ENCODE measurements at places on chromosomes 7 and 10.

DNA sequence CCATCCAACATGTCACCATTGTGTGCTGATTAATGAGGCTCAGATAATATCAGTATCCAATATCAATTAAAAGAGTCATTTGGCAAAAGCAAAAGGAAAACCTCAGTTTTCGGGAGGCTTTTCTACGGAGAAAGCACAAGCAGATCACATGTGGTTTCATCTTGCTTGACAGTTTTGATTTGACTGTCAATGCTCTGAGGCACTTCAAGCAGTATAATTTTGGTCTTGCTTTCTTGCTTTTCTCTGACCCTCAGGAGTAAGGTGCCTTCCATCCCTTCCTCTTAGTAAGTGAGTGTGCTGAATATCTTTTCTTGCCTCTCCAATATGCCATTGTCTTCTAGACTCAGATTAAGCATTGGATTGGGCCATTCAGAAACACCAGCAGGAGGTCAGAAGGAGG lies 115.5 kb upstream of the CALCR start:
- DNase-seq, result no peak
- no peaks in the 10 kb centered on the region for H3K4me1 ChIP-seq
- no peak overlapping the region for H3K4me3 ChIP-seq
- H3K27ac ChIP-seq, result no peak overlapping the region

- H3K27me3 ChIP-seq, result no peaks in the 10 kb centered on the region
- no peak overlapping the region for H3K4me3 ChIP-seq
- peak; percentile 57 for DNase-seq
- H3K4me1 ChIP-seq, result peaks cover 33% of the 10 kb centered on the region
- no peaks in the 10 kb centered on the region for H3K36me3 ChIP-seq
- peak overlapping the region; percentile 69 for H3K27ac ChIP-seq
Observed at GRCh38 chr10:112782200-112782907, 167.7 kb upstream of the TCF7L2 start.

DNA sequence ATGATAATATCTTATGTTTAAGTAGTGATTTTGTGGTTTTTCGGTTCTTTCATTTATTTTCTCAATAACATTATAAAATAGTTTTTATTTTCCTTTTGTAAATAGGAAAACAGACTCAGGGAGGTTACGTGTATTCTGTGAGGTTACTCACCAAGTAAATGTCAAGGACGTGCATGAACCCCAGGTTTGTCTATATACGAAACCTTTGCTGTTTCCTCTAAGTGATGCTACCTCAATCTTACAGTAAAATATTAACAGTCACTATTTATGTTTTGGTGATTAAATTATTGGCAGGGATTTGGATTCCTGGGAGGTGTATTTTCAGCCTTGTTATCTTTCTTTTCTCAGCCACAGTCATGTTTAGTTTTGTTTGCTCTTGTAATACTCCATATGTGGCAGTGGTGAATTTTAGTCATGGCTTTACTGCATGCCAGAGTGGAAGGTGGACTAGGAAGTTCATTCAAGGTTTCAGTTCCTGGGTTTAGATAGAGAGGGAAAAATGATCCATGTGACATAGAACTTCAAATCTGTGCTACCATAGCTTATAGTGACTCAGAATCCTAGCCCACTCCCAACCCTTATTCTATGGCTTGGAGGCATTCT lies 139.9 kb downstream of the ARL4A start:
- no peak overlapping the region for H3K27ac ChIP-seq
- no peak overlapping the region for H3K4me3 ChIP-seq
- no peaks in the 10 kb centered on the region for H3K4me1 ChIP-seq
- peaks cover 4% of the 10 kb centered on the region for H3K27me3 ChIP-seq

GRCh38 chr7:74202841-74203556 lies 6.8 kb upstream of the LAT2 start:
- peaks cover 12% of the 10 kb centered on the region for H3K4me1 ChIP-seq
- no peaks in the 10 kb centered on the region for H3K27me3 ChIP-seq

GRCh38 chr10:73509695-73510094 lies 13.9 kb upstream of the PPP3CB start:
- no peaks in the 10 kb centered on the region for H3K4me1 ChIP-seq
- no peak for DNase-seq
- H3K27ac ChIP-seq, result no peak overlapping the region
- H3K4me3 ChIP-seq, result no peak overlapping the region

DNA sequence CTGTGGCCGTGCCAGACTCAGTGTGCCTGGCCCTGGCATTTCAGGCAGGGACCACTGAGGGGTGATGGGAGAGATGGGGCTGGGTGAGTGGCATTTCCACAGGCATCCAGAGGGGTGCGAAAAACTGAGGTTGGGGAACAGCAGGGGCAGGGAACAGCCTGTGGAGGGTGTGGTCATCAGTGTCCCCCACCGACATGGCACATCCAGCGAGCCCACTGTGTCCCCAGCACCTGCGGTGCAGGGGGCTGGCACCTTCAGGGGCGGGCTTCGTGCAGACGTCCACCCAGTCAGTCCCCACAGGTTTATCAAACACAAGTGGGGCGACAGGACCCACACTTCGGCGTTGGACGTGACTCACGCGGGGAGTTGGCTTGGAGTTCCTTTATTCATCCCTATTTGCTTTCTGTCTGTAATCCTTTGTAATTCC lies 14.8 kb downstream of the CUX1 start:
- H3K27ac ChIP-seq, result no peak overlapping the region
- no peak for DNase-seq
- no peaks in the 10 kb centered on the region for H3K4me1 ChIP-seq
- H3K4me3 ChIP-seq, result no peak overlapping the region
- no peaks in the 10 kb centered on the region for H3K36me3 ChIP-seq
- H3K27me3 ChIP-seq, result no peaks in the 10 kb centered on the region

GRCh38 chr10:543862-544822 lies 145.3 kb downstream of the DIP2C start:
- H3K27me3 ChIP-seq, result no peaks in the 10 kb centered on the region
- H3K27ac ChIP-seq, result no peak overlapping the region
- H3K4me3 ChIP-seq, result no peak overlapping the region
- H3K36me3 ChIP-seq, result no peaks in the 10 kb centered on the region
- no peak for DNase-seq

GRCh38 chr10:59180689-59181270 lies 4.3 kb downstream of the PHYHIPL start:
- DNase-seq, result no peak
- H3K4me3 ChIP-seq, result no peak overlapping the region
- no peaks in the 10 kb centered on the region for H3K27me3 ChIP-seq
- H3K27ac ChIP-seq, result no peak overlapping the region

DNA sequence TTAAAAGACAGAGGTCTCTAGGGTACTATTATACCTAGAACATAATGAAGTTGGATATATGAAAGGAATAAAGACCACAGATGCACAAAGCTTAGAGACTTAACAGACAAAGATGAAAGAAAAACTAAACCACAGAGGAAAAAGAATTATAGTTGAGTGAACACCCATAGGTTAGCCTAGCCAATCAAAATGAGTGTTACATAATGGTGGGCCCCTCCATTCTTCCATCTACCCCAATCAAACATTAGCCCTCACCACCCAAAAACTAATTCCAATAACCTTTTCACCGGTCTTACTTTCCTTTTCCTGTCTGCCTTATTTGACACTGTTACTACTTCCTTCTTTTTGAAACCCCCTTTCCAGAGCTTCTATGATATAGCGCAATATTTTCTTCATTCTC lies 130.1 kb downstream of the ELMO1 start:
- no peak overlapping the region for H3K27ac ChIP-seq
- H3K36me3 ChIP-seq, result peaks cover 8% of the 10 kb centered on the region
- H3K4me3 ChIP-seq, result no peak overlapping the region
- DNase-seq, result no peak

GRCh38 chr7:6482307-6482706 lies 34.6 kb upstream of the DAGLB start:
- no peak for DNase-seq
- H3K4me3 ChIP-seq, result peak overlapping the region; percentile 81
- no peak overlapping the region for H3K27ac ChIP-seq
- peaks cover 31% of the 10 kb centered on the region for H3K36me3 ChIP-seq
- no peaks in the 10 kb centered on the region for H3K27me3 ChIP-seq
- peaks cover 13% of the 10 kb centered on the region for H3K4me1 ChIP-seq

DNA sequence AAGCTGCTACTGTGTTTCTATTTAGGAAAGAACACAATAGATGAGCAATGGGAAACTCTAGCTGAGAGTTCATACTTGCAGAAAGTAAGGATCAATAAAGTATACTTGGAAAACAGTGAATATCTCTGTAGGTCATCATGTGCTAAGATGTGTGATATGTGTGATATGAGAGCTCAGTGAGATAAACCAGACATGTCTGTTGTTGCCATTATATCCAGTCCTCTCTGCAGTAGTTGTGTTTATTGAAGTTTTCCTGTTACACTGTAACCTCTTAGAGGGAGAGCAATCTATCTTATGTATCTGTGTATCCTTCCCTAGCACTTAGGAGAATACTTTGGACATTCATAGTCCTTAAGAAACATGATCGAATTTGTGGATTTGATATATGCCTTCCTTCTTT lies 19.1 kb downstream of the TRUB1 start:
- H3K4me3 ChIP-seq, result no peak overlapping the region
- H3K4me1 ChIP-seq, result no peaks in the 10 kb centered on the region
- no peak for DNase-seq
- H3K27ac ChIP-seq, result no peak overlapping the region
- H3K36me3 ChIP-seq, result peaks cover 8% of the 10 kb centered on the region
- H3K27me3 ChIP-seq, result no peaks in the 10 kb centered on the region

DNA sequence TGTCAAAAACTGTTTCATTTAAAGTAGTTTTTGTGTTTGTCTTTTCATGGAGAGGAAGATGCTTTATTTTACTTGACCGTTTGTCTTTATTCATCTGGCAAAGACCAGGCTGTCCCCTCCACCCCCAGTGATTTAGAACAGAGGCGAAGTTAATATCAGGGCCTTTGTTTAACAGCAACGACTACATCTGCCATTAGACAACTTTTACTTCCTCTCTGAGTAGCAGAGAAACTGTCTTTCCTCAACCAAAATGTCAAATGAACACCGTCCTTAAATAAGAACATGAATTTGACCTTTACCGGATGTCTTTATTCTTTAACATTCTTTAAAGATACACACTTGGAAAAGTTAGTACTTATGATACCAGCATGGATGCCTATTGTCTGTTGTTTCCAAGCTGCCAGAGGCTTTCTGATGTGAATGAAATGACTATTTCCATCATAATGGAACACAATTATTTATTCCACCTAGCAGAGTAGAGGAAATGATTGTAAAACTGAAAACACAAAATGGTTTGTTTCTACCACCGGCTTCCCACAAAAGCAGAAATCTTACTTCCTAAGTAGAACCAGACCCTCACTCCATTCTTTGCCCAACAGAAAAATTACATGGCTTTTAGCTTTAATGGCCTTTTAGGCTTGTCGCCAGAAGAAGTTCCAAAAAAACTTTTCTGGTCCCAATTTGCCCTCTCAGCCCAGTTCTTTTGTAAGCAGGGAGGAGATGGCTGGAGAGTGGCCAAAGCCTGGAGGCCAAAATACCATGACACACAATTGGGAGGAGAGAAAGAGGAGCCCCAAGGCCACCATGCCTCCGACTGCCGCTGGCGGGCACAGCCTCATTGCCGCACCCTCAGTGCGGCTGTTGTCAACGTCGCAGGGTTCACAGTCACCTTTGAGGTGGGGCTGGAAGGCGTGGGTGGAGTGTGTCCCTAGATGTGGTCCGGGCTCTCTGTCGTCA lies 168.5 kb downstream of the TEX36 start:
- no peaks in the 10 kb centered on the region for H3K27me3 ChIP-seq
- no peaks in the 10 kb centered on the region for H3K36me3 ChIP-seq
- no peak overlapping the region for H3K27ac ChIP-seq
- H3K4me3 ChIP-seq, result no peak overlapping the region
- DNase-seq, result no peak
- H3K4me1 ChIP-seq, result no peaks in the 10 kb centered on the region

- DNase-seq, result no peak
- H3K27me3 ChIP-seq, result no peaks in the 10 kb centered on the region
- H3K4me1 ChIP-seq, result no peaks in the 10 kb centered on the region
- H3K27ac ChIP-seq, result no peak overlapping the region
Observed at GRCh38 chr10:86105640-86106039, 261.0 kb downstream of the GRID1 start.

DNA sequence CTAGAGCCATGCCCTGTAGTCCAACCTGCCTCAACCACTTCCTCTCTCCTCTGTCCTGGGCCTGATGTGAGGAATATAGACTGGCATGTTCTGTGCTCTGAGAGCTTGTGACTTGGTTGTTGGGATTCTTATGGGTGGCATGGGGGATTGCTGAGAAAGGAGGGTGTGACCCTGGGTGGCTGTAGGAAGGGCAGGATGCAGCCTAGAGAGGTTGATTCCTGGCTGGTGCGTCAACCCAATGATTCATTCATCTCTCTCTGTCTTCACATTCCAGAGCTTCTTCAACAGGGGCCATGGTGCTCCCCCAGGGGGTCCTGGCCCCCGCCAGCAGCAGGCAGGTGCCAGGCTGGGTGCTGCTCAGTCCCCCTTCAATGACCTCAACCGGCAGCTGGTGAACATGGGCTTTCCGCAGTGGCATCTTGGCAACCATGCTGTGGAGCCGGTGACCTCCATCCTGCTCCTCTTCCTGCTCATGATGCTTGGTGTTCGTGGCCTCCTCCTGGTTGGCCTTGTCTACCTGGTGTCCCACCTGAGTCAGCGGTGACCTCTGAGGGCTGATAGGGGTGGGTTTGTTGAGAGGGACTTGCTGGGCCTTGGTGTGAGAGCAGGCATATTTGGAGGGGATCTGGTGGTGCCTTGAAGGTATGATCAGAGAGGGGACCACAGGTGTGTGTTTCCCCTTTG lies 2.6 kb downstream of the FAM241B start:
- H3K27me3 ChIP-seq, result no peaks in the 10 kb centered on the region
- no peaks in the 10 kb centered on the region for H3K36me3 ChIP-seq
- DNase-seq, result no peak
- no peak overlapping the region for H3K4me3 ChIP-seq

DNA sequence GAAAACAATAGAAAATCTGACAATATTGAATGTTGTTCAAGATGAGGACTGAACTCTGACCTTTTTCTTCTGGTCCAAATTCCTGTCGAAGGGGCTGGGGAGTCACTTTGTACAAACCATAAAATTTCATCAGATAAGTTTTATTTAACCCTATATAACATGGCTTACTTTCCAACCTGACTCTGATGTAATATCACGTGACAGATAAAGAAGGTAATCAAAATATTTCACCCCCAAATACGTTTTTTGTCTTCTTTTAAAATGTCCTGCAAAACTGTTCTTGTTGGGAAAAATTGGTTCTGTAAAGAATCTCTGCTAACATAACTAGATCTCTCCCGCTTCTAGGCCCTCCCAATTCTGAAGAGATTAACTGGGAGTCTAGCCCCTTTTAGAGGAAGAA lies 90.9 kb upstream of the MDFIC start:
- no peak overlapping the region for H3K4me3 ChIP-seq
- no peak overlapping the region for H3K27ac ChIP-seq
- H3K4me1 ChIP-seq, result peaks cover 5% of the 10 kb centered on the region
- H3K27me3 ChIP-seq, result no peaks in the 10 kb centered on the region

DNA sequence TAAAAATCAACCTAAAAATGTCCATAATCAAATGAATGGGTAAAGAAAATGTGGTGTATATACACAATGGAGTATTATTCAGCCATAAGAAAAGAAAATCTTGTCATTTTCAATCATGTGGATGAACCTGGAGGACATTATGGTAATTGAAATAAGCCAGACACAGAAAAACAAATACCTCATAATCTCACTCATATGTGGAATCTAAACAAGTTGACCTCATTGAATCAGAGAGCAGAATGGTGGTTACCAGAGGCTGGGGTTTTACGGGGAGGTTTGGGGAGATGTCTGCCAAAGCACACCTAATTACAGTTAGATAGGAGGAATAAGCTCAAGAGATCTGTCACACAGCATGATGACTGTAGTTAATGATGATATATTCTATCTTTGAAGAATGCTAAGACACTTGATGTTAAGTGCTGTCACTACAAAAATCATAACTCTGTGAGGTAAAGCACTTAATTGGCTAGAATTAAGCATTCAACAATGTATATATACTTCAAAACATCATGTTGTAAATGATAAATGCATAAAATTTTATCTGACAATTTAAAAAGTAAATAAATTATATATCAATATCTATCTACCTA lies 39.1 kb upstream of the TNPO3 start:
- no peak overlapping the region for H3K27ac ChIP-seq
- H3K27me3 ChIP-seq, result no peaks in the 10 kb centered on the region
- no peak overlapping the region for H3K4me3 ChIP-seq
- no peaks in the 10 kb centered on the region for H3K36me3 ChIP-seq

Measured in SJCRH30 (cell line).